ENCODE measurements at places on chromosomes 4 and X.

GRCh38 chr4:108405586-108405985 is 214.8 kb upstream of the RPL34 start:
- DNase-seq, result no peak

DNA sequence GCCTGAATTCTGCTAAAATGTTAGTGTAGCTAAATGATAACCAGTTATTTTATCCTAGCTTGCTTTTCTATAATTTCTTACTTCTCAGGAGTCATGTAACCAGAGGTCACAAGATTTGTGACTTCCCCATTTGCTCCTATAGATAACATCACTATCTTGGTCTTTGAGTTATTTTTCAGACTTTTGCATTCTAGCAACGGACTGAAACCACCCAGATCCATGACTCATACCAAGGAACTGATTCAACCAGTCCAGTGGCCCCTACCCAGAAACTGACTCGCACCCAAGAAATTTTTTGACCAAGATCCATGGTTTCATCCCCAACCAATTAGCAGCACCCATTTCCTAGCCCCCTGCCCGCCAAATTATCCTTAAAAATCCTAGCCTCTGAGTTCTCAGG is 50.0 kb downstream of the IQCM start:
- no peak for DNase-seq

GRCh38 chrX:11261260-11261659 is 32.0 kb upstream of the AMELX start:
- no peak for DNase-seq

- no peak for DNase-seq
Measured at GRCh38 chrX:41384051-41384705, 50.2 kb downstream of the DDX3X start.

DNA sequence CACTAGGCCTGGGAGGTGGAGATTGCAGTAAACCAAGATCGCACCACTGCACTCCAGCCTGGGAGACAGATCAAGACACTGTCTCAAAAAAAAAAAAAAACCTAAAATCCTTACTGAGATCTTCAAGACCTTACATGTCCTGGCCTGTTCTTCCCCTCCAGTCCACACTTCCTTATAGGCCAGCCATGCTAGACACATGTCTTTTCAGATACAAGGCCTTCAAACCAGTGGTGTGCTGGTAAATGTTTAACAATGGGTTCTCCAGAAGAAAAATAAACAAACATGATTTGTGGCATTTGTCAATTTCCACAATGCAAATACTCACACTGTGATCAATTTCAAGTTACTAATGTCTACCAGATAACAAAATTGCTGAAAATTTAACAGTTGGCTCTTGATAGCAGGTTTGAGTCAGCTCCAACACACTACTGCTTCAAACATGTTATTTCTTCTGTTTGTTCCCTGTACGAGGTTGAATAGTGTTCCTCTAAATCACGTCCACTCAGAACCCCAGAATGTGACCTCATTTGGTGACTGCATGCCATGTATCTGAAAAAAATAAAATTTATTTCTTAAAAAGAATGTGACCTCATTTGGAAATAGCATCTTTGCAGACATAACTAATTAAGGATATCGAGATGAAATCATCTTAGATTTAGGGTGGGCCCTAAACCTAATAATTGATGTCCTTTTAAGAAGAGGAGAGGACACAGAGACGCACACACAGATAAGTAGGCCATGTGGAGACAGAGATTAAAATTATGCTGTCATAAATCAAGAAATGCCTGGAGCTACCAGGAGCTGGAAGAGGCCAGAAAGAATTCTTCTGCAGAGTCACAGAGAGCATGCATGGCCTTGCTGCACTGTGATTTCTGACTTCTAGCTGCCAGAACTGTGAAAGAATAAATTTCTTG is 144.4 kb downstream of the ZNF674 start:
- no peak for DNase-seq

- no peak for DNase-seq
Measured at GRCh38 chr4:57668621-57669020, 558.4 kb upstream of the IGFBP7 start.

- DNase-seq, result no peak
Measured at GRCh38 chrX:130606425-130606824, 204.6 kb downstream of the RBMX2 start.

GRCh38 chrX:10326578-10326977 is 169.8 kb downstream of the CLCN4 start:
- no peak for DNase-seq

DNA sequence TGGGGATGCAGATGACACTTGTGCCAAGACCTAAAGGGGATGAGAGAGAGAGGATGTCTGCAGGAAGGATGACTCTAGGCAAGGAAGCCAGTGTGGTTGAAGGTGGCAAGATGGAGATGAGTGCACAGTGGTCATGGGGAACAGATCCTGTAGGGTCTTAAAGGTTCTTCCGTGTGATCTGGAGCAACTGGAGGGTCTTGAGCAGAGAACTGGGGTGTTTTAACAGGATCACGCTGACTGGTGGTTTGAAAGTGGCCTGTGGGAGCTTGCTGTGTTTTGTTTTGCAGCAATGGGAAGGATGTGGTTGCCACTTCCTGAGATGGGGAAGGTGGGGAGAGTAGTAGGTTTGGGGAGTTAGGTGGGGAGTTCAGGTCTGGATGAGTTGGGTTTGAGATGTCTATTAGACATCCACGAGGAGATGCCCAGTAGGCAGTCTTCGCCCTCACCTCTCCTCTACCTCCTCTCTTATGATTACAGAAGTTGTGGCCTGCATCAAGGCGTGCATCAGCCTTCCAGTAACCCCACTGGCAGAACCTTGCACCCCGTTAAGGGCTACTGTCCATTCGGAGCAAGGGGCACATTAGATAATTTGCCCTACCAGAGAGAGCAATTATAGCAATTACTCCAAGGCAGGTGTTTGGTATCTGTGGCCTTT is 1.4 kb upstream of the STBD1 start:
- DNase-seq, result no peak

- no peak for DNase-seq
Measured at GRCh38 chrX:106698693-106699092, 27.8 kb upstream of the RNF128 start.

- no peak for DNase-seq
Measured at GRCh38 chrX:155434906-155435743, 23.3 kb downstream of the F8A3 start.

DNA sequence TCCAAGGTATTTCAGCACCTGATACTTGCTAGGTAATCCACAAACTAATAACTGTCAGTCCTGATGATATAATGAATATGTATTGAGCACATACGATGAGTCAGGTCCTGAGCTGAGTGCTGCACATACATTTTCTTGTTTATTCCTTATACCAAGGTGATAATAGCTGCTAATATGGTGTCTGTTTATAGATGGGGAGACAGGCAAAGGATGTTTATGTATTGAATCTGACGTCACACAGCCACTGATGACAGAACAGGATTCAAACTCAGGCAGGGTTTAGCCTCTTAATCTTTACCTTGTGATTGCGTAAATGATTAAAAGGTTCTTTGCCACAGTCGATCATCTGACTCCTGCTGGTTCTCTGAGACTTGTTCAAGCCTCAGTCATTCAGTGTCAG is 609.9 kb upstream of the CPEB2 start:
- DNase-seq, result no peak

GRCh38 chrX:131987252-131987651 is 35.9 kb upstream of the STK26 start:
- DNase-seq, result no peak

- DNase-seq, result no peak
Measured at GRCh38 chr4:18935659-18936345, 914.2 kb upstream of the LCORL start.

- no peak for DNase-seq
Measured at GRCh38 chr4:75726577-75726976, 2.2 kb downstream of the USO1 start.

- no peak for DNase-seq
Measured at GRCh38 chr4:114783215-114783595, 184.6 kb downstream of the UGT8 start.

GRCh38 chr4:163317110-163317509 is 15.3 kb downstream of the NPY1R start:
- DNase-seq, result no peak

DNA sequence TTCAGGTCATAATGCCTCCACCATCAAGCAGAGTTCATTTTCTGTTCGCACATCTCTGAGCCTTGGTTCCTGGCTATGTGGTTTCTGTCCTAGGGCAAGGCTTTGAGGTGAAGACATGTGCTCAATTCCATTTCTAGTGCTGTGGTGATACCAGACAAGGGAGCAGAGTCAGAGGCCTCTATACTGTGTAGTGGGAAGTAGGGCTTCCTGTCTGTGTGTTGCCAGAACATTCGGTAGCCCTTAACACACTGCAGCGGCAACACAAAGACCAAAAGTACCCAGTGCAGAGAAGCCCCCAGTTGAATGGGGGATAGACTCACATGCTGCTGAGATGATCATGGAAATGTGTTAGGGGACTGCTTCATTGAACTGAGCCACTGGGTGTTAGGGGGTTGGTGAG is 56.4 kb downstream of the STARD8 start:
- DNase-seq, result no peak

- no peak for DNase-seq
Measured at GRCh38 chrX:66601522-66601921, 37.4 kb downstream of the EDA2R start.

GRCh38 chrX:31547416-31547815 is 475.6 kb upstream of the FTHL17 start:
- no peak for DNase-seq
